ENCODE measurements at places on chromosomes 16 and 17. TPM values are rescaled to one million over a fixed set of nuclear protein-coding genes. Genes with fewer than 3 reads are reported as not detected.

POLR2C gene
- 128 TPM for total RNA-seq

GPR179 gene
- not detected for total RNA-seq

PERCC1 gene
- total RNA-seq: not detected

ATXN2L gene
- total RNA-seq: 73.6 TPM

HOXB3 gene
- not detected for total RNA-seq

SARM1 gene
- total RNA-seq: 1.3 TPM

TMEM107 gene
- total RNA-seq: 39.0 TPM

ITGA3 gene
- total RNA-seq: 813 TPM

CLDN7 gene
- 26.0 TPM for total RNA-seq

EFCAB5 gene
- not detected for total RNA-seq

SERPINF2 gene
- total RNA-seq: 0.70 TPM

CPNE7 gene
- 0.70 TPM for total RNA-seq

CPHXL2 gene
- not detected for total RNA-seq

RAB11FIP4 gene
- 5.7 TPM for total RNA-seq

CHST6 gene
- 3.0 TPM for total RNA-seq

PHOSPHO1 gene
- not detected for total RNA-seq

BRCA1 gene
- total RNA-seq: 33.5 TPM

ABCC11 gene
- 0.04 TPM for total RNA-seq

USP43 gene
- 6.9 TPM for total RNA-seq

UBE2G1 gene
- total RNA-seq: 53.8 TPM

CACNG1 gene
- total RNA-seq: not detected

TP53TG3C gene
- total RNA-seq: not detected

SLC38A8 gene
- total RNA-seq: not detected

SLC9A5 gene
- total RNA-seq: 1.2 TPM

KRTAP1-5 gene
- not detected for total RNA-seq

IGF2BP1 gene
- total RNA-seq: not detected

ATP2A1 gene
- 0.39 TPM for total RNA-seq

CCDC200 gene
- total RNA-seq: not detected

GGNBP2 gene
- 33.4 TPM for total RNA-seq

SMIM22 gene
- 1.2 TPM for total RNA-seq

KRTAP2-2 gene
- not detected for total RNA-seq

C17orf100 gene
- total RNA-seq: 0.23 TPM

PTGES3L gene
- total RNA-seq: not detected

FADS6 gene
- total RNA-seq: not detected

KRT40 gene
- not detected for total RNA-seq

MMP28 gene
- total RNA-seq: 61.6 TPM

GPR139 gene
- not detected for total RNA-seq

SNX20 gene
- total RNA-seq: not detected

BORCS6 gene
- total RNA-seq: 14.4 TPM

HBZ gene
- total RNA-seq: not detected
